ENCODE measurements at places on chromosomes 5 and 9.

DNA sequence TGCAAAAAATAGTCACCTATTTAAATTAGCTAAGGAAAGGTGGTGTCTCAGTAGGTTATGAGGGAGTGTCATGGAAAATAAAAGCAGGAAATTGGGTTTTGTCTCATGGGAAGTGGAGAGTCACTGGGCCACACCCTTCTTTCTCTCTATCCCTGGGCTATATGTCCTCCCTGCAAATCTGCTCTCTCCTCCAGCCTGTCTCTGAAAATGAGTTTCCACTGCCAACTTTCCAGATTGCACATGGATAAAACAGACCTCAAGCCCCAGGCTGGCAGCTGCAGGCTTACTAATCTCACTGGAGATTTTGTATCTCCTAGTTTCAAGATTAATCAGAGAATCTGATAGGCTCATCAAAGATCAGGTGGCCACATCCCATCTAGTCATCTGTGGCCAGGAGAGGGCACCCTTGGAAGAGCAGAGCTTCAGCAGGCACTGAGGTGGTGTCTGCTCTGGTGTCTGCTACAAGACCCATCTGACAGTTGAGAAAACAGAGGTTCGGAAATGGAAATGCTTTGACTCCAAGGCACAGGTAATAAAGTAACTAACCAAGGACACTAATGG, 178.9 kb downstream of the MSX2 start:
- DNase-seq = no peak

DNA sequence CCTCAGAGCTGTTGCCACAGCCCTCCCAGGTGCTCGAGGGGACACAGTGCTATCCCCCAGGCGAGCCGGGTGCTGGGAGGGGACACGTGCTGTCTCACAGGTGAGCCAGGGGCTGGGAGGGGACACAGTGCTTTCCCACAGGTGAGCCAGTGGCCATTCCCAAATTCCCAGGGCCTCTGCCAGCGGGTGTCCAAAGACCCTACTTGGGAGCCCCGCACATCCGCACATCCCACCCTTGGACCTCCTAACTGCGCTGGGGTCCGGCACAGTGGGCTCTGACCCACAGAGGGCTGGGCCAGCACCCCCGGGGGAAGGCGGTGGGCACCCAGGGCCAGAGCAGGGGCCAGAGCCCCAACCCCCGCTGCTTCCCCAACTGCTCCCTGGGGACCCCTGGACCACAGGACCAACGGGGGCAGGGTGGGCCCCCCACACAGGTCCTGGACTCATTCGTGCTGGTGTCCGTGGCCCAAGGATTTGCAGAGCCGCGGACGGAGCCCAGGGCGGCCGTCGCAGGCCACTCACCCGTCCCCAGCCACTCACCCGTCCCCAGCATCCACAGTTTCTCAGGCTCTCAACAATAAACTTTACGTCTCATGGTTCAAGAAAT, 17.9 kb downstream of the EXD3 start:
- no peak for DNase-seq

DNA sequence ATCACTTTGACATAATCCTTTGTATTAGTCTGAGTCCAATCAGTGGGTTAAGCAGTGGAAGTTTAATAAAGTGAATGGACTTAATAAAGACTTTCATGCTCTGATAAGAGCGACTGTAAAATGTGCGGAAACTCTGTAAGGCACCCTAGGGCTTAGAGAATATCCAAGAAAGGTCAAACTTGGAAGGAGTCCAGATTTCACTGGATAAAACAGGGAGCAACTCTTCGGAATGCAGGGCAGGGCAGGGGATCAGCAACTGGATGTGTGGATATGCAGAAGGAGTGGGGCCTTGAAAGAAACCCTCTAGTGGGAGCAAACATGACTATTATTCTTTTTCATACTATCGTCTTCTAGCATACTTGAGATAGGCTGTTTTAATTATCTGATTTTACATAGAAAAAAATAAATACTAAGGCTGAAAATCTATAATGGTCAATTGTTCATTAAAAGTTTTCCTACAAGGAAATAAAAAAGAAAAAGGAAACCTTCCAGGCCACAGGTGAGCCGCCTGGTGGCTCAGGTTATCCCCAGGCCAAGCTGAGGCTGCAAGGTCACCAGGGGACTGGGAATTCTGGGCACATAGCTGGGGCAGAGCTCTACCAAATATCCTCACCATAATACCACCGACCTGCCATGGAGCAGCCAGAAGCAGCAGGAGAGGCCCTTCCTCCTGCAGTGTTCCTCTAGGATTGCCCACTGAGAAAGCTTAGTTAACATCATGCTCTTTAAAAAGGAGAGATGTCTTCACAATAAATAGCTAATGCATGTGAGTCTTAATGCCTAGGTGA, 46.3 kb upstream of the CCDC112 start:
- no peak for DNase-seq

DNA sequence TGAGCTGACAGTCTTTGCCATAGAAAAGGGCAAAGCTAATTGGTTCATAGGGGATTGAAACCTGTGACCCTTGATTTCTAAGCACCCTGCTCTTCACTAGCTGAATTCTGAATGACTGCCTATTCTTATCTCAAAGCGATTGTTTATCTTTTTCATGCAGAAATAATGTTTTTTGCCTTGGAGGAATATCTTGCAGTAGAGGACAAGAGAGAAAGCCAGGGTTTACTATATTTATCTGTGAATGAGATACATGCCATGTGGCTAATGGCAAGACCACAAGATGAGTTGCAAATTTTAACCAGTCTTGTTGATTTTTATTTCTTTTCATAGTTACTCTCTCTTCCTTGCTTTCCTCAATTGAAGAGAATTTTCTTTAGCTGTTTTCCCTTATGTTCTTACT, 185.0 kb downstream of the CNTLN start:
- DNase-seq = no peak

Measured in fibroblast of skin of left biceps (primary cell).